ENCODE measurements at places on chromosomes 2 and 18.

- DNase-seq = no peak
These were observed 233.0 kb downstream of the NEDD4L start for GRCh38 chr18:58276789-58277739.

DNA sequence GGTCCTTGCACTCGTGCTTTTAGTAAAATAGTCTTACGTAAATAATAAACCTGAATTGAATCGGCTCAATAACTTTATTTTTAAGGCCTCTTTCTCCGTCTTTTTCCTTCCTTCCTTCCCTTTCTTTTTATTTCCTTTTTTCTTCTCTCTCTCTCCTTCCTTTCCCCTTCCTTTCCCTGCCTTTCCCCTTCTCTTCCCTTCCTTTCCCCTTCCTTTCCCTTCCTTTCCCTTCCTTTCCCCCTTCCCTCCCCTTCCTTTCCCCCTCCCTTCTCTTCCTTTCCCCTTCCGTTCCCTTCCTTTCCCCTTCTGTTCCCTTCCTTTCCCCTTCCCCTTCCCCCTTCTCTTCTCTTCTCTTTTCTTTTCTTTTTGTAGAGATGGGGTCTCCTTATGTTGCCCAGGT, 121.0 kb downstream of the NCKAP5 start:
- DNase-seq = no peak

DNA sequence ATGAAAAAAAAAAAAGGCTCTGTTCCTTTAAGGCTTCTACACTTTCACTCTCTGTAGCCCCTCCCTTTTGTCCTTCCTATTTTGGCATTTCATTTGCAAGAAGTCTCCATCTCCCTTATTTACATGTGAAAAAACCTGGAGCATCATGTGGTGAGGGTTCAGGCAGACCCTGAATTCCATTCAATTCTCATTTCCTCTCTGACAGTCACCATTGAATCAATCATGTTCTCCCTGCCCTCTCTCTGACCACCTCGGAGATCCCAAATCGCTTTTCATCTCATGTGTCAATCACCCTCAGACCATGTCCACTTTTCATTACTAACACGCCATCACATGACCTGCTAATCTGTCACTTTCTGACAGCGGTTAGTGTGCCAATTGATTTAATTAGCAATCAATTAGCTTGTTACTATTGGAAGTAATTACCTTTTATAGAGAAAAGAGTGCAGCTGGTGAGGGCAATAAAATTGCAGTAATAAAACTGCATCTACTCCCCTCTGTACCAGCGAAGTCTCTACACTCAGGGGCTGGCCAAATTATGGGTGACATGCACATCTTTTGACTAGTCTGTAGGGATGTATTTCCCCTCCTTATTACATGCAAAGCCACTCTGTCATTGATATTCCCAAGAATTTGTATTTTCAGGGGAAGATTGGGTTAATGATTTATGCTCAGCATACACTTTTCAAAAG, 317.4 kb downstream of the EN1 start:
- DNase-seq = no peak

- DNase-seq = no peak
These were observed 22.4 kb downstream of the TWIST2 start for GRCh38 chr2:238870261-238870660.

DNA sequence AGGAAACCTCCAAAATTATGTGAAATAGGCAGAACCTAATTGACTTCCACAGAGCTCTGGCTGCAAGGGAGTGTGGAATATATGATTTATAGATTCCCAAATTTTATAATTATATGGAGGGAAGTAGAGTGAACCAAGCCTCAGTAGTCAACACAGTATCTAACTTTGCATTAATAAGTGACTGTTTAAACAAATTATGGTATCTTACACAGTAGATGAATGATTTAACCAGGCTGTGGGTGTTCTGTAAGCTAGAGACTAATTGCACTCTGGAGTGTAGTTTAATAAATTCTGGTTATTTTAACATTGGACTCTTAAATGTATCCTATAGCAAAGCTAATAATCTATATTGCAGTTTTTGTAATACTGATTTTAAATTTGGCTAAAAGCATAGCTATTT, 183.5 kb downstream of the KIAA1328 start:
- no peak for DNase-seq

- no peak for DNase-seq
These were observed 93.0 kb downstream of the COL6A3 start for GRCh38 chr2:237320801-237321560.

GRCh38 chr2:36512705-36513104, 85.3 kb downstream of the FEZ2 start:
- no peak for DNase-seq

DNA sequence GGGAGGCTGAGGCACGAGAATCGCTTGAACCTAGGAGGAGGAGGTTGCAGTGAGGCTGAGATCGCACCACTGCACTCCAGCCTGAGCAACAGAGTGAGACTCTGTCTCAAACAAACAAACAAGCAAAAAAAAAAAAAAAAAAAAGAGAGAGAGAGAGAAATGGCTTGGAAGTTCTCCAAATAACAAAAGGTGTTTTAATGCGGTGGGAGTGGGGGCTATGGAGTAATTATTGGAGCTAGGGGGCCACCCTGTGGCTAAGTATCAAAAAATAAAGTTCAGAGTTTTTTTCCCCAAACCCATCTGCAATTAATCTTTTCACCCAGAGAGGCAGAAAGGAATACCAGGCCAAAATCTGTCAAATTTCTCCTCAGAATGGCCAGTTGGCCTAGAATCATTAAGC, 23.0 kb upstream of the CEP68 start:
- DNase-seq = peak; percentile 10

DNA sequence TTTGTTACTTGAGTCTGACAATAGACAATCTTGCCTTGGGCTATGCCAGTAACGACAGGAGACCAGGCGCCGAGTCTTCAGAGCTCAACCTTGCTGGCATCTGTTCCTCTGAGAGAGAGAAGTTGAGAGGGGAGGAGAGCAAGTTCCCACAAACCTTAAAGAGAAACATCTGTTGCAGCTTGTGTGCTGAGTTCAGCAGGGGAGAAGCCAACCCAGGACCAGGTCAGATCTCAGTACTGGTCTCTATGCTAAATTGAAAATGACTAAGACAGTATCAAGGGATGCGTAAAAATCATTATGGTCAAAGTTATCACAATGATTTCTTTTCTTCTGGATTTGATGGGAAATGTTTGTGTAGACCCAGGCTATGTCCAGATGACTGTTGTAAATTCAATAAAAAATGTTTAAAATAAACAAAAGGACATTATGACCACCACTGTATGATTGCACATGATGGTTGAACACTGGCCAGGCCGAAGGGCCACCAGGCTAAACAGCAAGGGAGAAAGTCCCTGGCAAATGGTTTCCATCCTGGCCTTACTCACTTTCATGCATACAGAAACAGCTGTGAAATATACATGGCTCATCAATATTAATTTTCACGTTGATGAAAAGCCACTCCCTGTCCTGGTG, 100.3 kb upstream of the PMAIP1 start:
- DNase-seq = peak; percentile 64

DNA sequence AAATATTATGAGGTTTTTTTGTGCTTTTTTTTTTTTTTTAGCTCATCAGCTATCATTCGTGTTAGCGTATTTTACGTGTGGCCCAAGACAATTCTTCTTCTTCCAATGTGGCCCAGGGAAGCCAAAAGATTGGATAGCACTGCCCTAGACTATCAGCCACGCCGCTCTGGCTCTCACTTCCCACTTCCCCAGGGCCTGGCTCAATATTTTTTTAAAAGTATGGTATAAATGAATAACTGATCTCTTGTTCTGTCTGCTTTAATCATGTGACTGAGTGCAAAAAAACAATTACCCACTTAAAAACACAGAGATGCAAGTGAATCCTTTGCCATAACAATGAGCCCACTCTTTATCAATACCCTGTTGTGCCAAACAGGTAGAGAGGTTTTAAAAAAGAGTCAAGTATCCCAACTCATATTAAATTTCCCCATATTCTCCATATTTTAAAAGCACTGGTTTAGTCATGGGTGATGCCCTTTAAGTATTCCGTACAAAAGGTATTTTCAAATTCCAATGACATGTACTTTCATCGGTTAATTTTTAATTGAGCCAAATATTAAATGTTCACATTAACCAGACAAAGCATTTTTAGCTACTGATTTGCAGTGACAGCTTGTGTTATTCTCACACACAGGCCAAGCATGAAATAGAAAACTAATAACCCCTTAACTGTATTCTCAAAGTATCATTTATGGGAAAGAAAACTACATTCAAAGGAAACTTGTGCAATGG, 12.6 kb downstream of the BCL2 start:
- no peak for DNase-seq

DNA sequence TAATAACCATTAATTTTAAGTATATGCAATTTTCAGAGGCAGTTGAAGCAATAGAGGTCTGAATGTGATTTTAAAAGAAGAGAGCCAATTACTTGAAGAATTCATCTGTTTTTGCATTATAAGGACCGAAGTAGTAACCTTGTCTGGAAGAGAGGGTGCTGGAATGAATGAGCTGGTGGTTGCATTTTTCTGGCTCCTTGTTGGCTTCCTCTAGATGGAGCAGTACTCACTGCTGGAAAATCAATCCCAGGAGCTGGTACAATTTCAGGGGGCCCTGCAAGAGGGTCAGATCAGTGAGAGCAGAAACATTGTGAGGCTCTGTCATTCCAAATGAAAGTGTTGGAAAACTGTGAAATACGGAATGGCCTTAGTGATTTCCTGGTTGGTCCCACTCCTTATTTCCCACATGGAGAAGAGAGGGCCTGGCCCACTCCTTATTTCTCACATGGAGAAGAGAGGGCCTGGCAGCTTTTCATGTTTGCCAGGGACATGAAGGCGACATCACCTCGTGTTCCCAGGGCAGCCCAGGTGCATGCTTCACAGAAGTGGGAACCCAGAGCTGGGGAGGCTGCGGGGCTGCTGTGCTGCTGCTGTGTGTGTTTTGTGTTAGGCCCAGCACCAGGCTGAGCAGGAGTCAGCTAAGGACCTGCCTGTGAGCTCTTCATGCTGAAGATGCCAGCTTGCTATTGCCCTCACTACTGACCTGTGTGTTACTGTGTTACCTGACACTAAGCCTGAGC, 197.4 kb downstream of the SNTG2 start:
- DNase-seq = no peak

GRCh38 chr2:10407841-10408648, 40.1 kb downstream of the ODC1 start:
- DNase-seq = peak; percentile 88

- no peak for DNase-seq
These were observed 133.4 kb downstream of the RBMS1 start for GRCh38 chr2:160360089-160360757.

DNA sequence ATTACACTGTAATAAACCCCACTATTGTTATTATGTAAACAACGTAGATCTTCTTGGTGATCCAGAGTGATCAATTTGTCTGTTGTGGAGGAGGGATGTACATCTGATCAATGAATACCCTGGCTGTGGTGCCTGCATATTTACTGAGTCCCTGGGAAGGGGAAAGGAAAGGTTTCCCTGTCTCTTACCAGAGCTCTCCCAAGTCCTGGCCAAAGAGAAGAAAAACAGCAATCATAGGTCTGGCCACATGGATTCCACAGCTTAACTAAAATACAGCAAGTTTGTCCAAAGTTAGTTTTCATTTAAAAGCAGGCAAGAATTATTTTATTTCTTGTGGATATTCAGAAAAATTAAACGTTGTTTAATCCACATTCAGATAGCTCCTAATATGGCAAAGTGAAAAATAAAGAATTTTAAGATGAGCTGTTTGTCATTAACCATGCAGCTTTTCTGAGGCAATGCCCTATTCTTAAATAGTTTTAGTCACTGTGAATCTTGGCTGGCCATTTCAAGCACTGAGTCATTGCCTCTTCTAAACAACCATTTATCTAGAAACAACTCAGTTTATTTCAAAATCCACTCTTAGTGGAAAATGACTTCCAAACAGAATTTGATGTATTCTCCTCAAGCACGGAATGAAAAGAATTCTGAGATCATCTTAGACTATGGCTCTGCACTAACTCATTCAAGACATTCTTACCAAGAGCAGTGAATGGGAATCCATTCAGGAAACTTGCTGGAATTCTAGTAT, 1004.4 kb upstream of the CDH2 start:
- peak; percentile 89 for DNase-seq

- DNase-seq = no peak
These were observed 331.5 kb downstream of the HRH4 start for GRCh38 chr18:24791751-24792545.

GRCh38 chr18:49968644-49969309, 155.4 kb upstream of the ACAA2 start:
- no peak for DNase-seq

GRCh38 chr2:38658613-38659012, 7.3 kb upstream of the GALM start:
- no peak for DNase-seq

- no peak for DNase-seq
These were observed 40.5 kb downstream of the ANKRD12 start for GRCh38 chr18:9177031-9177430.

Data from fibroblast of villous mesenchyme (primary cell).